ENCODE measurements at places on chromosomes 5 and 9. TPM values are rescaled to one million over a fixed set of nuclear protein-coding genes. Genes with fewer than 3 reads are reported as not detected.
A peak's percentile ranks its signal among the peaks of the same experiment; 100 is the strongest.

MXD3 gene
- total RNA-seq, result 117 TPM

CCDC183 gene
- total RNA-seq, result 0.26 TPM

CD180 gene
- total RNA-seq, result 0.07 TPM

GRCh38 chr9:79592726-79593493 lies 21.1 kb downstream of the TLE4 start:
- DNase-seq, result peak; percentile 44

DNA sequence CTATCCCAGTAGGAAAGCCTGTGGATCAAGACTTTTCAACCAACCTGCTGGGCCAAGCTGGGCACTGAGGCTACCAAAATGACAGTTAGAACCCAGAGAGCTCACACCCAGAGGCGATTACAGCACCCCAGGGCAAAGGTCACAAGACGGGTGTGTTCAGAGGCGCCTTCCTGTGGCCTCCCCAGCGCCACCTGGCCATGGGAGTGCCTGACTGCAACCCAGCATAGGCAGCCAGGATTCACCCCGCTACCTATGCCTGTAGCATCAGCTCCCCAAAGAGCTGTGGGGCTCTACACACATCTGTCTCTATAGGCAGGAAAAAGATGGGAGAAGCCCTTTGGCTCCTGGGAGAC lies 33.5 kb downstream of the PDGFRB start:
- peak; percentile 75 for DNase-seq

GRCh38 chr5:158267228-158267627 lies 408.3 kb upstream of the CLINT1 start:
- DNase-seq, result no peak

GRXCR2 gene
- not detected for total RNA-seq

ROPN1L gene
- total RNA-seq, result 1.1 TPM

DNA sequence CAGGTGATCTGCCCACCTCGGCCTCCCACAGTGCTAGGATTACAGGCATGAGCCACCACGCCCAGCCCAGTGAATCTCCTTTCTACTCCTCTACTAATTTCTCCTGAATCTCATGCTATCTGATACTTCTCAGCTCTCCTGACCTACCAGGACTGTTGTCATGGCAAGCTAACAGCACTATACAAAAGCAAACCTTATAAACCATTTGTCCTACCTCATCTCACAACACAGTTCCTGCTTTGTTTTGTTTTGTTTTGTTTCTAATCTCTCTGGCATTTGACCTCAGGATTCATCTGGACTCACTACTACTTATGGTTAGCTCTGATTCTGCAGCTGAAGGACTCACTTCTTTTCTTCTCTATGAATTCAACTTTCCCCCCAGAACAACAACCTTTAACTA lies 734.8 kb downstream of the TLE1 start:
- no peak for DNase-seq

GRCh38 chr9:26054600-26055520 lies 376.6 kb upstream of the TUSC1 start:
- DNase-seq, result no peak

EFCAB9 gene
- not detected for total RNA-seq

CCDC187 gene
- not detected for total RNA-seq

GRCh38 chr5:149931992-149932436 lies 12.6 kb downstream of the PDE6A start:
- no peak for DNase-seq

FAM78A gene
- total RNA-seq, result 76.8 TPM

C1QTNF3 gene
- total RNA-seq, result 2.7 TPM

IRF1 gene
- 205 TPM for total RNA-seq

ITGA1 gene
- 66.8 TPM for total RNA-seq

CMBL gene
- 2.7 TPM for total RNA-seq

- no peak for DNase-seq
Measured at GRCh38 chr9:114446036-114446435, 58.3 kb upstream of the AKNA start.
